ENCODE measurements at places on chromosomes 3 and 15. TPM values are rescaled to one million over a fixed set of nuclear protein-coding genes. Genes with fewer than 3 reads are reported as not detected.

Gene GOLGA8M
- 0.45 TPM for total RNA-seq

Gene SYNPR
- total RNA-seq: not detected

Gene CD96
- total RNA-seq: 0.08 TPM

Gene HES1
- 24.2 TPM for total RNA-seq

Gene CYP1A2
- not detected for total RNA-seq

Gene ZNF662
- 0.60 TPM for total RNA-seq

Gene LRRN1
- total RNA-seq: not detected

Gene COPS2
- 75.5 TPM for total RNA-seq

Gene SEC22A
- 44.5 TPM for total RNA-seq

Gene SUSD5
- total RNA-seq: 5.0 TPM

Gene BFSP2
- total RNA-seq: not detected

Gene ISLR2
- total RNA-seq: not detected

Gene GRK7
- total RNA-seq: under 0.01 TPM

Gene BLM
- total RNA-seq: 3.0 TPM

Gene CPEB1
- total RNA-seq: 1.7 TPM

Gene VPS8
- total RNA-seq: 37.6 TPM

Gene GALK2
- 47.3 TPM for total RNA-seq

Gene POLQ
- 0.70 TPM for total RNA-seq

Gene FEZF2
- not detected for total RNA-seq

Gene EPHA3
- under 0.01 TPM for total RNA-seq

Gene PTPN9
- 21.7 TPM for total RNA-seq

Gene SPTBN5
- 0.23 TPM for total RNA-seq

Gene CHAC1
- total RNA-seq: 5.7 TPM

Gene C3orf49
- total RNA-seq: not detected

Gene TIGIT
- not detected for total RNA-seq

Gene GP9
- total RNA-seq: not detected

Gene EXD1
- total RNA-seq: not detected

Gene AMIGO3
- total RNA-seq: 0.59 TPM

Gene IL17RC
- total RNA-seq: 21.8 TPM

Gene GOLGA8J
- total RNA-seq: 0.12 TPM

Gene SHF
- 1.3 TPM for total RNA-seq

Gene PYGO1
- total RNA-seq: 5.0 TPM

Gene FAM3D
- total RNA-seq: not detected

Gene LHFPL4
- not detected for total RNA-seq

Gene VGLL3
- total RNA-seq: 2.9 TPM

Gene CPB1
- not detected for total RNA-seq

Gene LTF
- total RNA-seq: not detected

Gene SMC4
- 16.3 TPM for total RNA-seq

Gene ASB14
- not detected for total RNA-seq

Gene CSTA
- 5.1 TPM for total RNA-seq

Gene ENTPD3
- not detected for total RNA-seq

Gene MAP2K1
- 37.7 TPM for total RNA-seq

Measured in smooth muscle cell of the coronary artery (primary cell).